ENCODE measurements at places on chromosomes 6 and 20.

- no peak for DNase-seq
Measured at GRCh38 chr6:14550410-14550809, 432.8 kb downstream of the CD83 start.

- no peak for DNase-seq
Measured at GRCh38 chr20:54995011-54995410, 519.6 kb downstream of the DOK5 start.

- DNase-seq: no peak
Measured at GRCh38 chr6:21840428-21840827, 246.9 kb downstream of the SOX4 start.

DNA sequence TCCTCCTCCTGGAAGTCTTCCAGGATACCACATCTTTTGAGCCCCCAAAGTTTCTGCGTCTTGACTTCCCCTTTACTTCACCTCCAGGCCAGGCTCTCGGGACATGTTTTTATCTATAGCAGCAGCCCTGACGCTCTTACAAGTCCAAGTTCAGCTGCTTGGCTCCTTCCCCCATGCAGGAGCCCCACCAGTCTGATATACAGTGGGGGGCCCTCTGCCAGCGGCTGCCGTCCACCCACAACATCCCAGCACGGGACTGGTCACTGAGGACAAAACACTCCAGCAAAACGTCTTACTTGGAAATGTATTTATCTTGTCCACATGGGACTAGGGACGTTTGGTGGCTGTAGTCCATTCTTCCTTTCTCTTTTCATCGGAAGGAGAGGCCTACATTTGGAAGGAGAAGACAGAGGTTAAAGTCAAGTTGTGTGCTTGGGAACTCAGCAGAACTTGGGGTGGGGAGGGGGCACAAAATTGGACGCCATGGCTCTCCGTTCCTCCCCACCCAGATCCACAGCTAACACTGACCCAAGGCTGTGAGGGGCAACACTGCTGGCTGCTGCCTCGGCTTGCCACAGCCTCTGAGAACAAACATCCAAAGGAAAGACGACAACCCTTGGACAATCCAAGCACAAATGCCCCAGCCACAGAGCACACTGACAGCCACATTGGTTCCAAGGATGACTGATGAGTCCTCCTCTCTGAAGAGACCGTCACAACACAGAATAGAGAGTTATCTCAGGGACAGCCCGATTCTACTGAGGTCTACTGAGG, 79.2 kb downstream of the PRND start:
- DNase-seq: no peak

DNA sequence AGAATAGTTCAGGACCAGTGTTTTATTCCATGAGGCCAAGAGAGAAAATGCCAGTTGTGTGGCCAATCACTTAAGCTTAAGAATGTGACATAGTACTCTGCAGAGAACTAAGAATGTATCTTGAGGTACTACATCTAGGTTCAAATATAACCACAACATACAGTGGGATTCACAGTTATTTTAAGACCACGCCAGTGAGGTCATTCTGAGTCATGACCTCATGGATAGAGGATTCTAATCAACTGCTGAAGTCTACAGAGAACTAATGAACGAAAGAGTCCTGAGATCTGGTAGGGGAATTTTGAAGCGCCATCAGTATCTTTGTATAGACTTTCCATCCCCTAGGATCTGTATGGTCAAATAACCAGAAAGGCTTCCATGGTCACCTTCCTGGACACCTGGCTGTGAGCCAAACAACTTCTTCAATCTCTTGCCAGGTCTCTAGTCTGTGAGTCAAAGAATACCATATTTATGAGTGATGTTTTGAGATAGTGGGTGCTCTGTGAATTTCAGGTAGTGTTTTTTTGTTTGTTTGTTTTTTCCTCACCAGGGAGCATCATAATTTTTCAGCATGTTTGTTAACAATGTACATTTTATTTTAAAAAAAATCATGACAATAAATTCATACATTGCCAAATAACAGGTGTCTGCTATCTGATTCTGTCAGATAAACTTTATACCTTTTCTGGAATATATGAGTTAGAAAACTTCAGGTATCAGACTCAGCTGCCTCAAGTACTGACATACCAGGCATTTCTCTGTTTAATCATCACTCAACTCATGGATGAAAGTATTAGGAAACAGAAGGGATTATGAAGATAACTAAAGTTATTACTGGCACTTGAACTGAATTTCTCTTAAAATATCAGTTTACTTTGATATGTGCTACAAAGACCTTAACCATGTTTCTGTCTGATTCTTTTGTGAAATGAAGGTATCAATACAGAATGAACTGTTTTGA, 217.9 kb downstream of the PLCB4 start:
- no peak for DNase-seq

DNA sequence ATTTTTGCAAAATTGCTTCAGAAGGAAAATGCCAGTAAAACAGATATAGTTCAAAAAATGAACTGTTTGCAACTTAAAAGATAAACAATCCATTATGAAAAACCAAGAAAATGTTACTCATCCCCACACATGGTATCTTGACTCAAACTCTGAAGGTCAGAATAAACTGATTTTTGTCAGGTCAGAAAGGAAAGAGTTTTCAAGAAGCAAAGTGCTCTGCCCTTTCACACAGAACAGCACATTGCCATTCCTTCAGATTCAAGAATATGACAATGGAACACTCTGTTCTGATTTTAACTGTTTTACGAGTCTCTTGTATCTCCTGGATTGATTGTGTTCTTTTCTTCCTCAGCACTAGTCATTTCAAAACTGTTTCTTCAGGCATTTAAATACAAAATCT, 33.8 kb upstream of the NT5E start:
- DNase-seq: no peak

DNA sequence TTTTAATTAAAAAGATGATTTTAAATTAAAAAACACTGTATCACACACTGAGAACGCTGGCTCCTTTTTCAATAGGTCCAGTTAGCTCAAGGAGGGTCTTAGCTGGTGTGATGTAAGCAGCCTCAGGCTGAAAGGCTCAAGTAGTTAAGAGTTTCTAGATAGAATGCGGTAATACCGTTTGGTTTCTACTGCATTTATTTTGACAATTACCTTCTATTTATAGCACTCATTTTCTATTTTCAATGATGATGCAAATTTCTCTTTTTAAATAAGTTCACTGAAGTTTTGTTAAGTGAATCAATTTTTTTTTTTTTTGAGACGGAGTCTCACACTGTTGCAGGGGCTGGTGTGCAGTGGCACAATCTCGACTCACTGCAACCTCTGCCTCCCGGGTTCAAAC, 87.1 kb downstream of the PREX1 start:
- DNase-seq: no peak

DNA sequence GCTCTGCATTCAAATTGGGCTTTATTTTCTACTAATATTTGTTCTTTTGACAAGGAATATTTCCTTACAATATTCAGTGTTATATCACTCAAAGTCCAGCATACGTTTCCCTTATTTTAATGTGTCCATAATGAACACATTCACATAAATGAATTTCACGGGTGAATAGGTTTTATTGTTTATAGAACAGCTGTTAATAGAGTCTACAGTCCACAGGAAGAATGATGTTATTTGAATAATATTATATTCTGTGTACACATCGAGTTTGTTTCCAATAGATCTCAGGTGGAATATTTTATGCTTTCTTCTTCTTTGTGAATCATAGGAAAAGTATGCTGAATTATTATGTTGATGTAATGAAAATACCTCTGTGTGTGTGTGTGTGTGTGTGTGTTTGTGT, 582.4 kb downstream of the CDH26 start:
- DNase-seq: no peak

GRCh38 chr6:1377526-1377925, 11.8 kb upstream of the FOXF2 start:
- no peak for DNase-seq

DNA sequence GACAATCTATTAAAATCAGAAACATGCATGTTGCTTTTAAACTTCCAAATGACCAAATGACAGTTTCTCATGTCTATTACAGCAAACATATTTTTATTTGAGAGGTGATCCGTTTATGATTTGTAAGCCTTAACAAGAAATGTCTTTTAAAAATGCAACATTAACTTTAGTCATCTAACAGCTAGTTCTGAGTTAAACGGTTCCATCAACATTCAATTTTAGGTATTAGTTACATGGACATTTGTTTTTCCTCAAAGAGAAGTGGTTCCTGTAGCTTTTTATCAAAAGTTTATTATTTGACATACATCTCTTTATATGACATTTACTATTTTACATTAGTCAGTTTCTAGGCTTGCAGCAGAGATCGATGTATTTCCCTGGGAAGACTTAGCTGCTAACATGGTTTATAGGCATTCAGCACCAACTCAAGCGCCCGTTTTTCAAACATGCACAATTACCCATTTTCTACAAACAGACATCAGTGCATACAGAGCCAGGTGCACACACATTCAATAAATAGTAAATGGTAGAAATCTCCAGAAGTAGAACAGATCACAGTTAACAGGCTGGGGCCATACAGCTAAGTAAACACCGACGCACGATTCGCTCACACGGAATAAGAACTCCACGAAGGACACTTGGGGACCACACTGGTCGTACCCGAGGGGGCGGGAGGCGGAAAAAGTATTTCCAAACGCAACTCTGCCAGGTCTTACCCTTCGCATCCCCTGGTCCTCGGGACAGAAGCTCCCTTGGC, 882 bp downstream of the CNR1 start:
- no peak for DNase-seq

- DNase-seq: no peak
Measured at GRCh38 chr6:18491308-18492045, 104.3 kb downstream of the RNF144B start.

DNA sequence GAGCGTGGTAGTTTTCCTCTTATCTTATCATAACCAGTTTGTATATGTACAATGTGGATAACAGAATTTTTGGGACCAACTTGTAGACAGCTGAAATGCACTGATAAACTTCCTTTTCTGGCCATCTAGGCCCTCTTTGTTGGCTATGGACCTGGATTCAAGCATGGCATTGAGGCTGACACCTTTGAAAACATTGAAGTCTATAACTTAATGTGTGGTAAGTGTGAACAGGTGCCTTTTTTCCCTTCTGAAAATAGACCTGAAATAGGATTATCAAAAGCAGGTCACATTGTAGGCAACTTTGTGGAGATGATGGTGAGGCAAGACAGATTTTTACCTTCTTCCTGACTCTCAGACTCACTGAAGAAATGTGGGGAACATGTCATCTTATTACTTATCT, 67.8 kb downstream of the ENPP1 start:
- DNase-seq: no peak

DNA sequence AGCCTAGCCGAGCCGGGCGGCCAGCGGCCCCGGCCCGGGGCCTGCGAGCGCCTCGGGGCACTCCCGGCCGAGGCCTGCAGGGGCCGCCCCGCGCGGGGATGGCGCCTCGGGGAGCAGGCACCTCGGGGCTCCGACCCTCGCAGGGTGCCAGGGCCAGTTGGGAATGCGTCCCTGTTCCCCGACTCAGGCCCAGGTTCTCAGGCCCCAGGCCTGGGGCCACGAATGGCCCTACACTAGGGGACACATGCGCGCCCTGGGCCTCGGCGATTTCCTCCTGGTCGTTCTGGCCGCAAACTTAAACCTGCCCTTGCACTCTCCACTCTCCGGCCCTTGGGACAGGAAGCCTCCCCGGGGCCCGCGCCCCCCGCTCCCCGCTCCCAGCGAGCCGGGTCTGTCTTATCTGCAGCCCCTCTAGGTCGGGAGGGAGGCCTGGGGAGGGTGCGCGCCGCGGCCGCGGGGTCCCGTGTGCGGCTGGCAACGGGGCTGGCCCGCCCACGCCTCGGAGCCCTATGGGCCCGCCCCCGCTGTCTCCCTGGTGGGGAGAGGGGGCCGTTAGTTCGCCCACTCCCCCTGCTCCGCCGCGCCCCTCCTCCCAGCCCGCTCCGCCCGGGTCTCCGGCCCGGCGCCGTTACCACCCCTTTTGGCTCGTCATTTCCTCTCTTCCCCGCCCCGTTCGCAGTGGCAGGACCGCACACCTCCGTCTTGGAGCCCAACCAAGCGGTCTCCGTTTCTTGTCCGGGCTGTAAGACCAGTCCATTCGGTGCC, 611 bp downstream of the NFYA start:
- DNase-seq: peak; percentile 90

- no peak for DNase-seq
Measured at GRCh38 chr6:75842732-75843131, 93.7 kb downstream of the MYO6 start.

GRCh38 chr6:54282186-54282585, 26.1 kb upstream of the TINAG start:
- DNase-seq: no peak

- no peak for DNase-seq
Measured at GRCh38 chr6:27471365-27472115, 1.4 kb downstream of the ZNF184 start.

- no peak for DNase-seq
Measured at GRCh38 chr20:49698477-49698876, 15.2 kb downstream of the B4GALT5 start.

DNA sequence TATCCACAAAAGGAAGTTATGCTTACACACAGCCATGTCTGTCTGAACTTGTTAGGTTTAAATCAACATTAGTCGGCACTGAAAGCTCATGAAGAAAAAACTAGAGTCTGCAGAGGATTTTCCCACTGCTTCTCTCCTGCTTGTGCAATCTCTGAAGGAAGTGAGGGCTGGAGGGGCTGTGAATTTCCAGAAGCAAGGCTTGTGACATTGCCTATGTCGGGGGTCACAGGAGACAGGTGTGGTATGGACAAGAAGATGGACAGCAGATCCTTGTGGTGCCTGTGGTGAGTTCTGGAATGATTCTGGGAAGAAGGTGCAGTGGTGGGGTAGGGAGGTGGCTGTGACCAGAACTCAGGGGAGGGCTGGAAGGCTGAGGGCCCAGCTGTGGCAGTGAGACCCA, 84.3 kb upstream of the TRAF3IP2 start:
- no peak for DNase-seq

- DNase-seq: no peak
Measured at GRCh38 chr6:65116326-65116725, 590.7 kb downstream of the EYS start.

GRCh38 chr6:8177721-8178120, 75.4 kb upstream of the EEF1E1 start:
- no peak for DNase-seq

DNA sequence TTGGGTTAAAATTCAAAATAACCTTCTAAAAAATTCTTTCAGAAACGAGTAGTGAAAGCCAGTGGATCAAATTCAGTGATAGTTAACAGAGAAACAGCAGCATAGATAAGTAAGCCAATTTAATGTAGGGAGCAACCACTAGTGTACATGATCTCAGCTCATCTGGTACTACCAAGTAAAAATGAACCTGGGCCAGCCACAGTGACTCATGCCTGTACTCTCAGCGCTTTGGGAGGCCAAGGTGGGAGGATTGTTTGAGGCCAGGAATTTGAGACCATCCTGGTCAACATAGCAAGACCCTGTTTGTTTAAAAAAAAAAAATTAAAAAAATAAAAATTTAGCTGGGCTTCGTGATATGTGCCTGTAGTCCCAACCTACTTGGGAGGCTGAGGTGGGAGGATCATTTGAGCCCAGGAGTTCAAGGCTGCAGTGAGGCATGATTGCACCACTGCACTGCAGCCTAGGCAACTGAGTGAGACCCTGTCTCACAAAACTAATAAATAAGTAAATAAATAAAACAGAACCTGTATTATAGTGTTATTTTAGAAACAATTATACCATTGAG, 32.4 kb downstream of the CBFA2T2 start:
- no peak for DNase-seq

All from CD4-positive, alpha-beta T cell treated with Interleukin-12 subunit alpha and Interleukin-12 subunit beta, for 1 hour (primary cell).